ENCODE measurements at places on chromosomes 5 and 9.
A peak's percentile ranks its signal among the peaks of the same experiment; 100 is the strongest.

- no peak for DNase-seq
Observed at GRCh38 chr9:135229701-135230385, 142.4 kb downstream of the OLFM1 start.

GRCh38 chr5:128082551-128083032 lies 974 bp upstream of the SLC12A2 start:
- no peak for DNase-seq

- DNase-seq = no peak
Observed at GRCh38 chr9:112866662-112867274, 23.9 kb downstream of the SLC46A2 start.

GRCh38 chr5:168467755-168468330 lies 18.4 kb upstream of the RARS1 start:
- no peak for DNase-seq

- no peak for DNase-seq
Observed at GRCh38 chr5:75338408-75338807, 1.4 kb downstream of the HMGCR start.

DNA sequence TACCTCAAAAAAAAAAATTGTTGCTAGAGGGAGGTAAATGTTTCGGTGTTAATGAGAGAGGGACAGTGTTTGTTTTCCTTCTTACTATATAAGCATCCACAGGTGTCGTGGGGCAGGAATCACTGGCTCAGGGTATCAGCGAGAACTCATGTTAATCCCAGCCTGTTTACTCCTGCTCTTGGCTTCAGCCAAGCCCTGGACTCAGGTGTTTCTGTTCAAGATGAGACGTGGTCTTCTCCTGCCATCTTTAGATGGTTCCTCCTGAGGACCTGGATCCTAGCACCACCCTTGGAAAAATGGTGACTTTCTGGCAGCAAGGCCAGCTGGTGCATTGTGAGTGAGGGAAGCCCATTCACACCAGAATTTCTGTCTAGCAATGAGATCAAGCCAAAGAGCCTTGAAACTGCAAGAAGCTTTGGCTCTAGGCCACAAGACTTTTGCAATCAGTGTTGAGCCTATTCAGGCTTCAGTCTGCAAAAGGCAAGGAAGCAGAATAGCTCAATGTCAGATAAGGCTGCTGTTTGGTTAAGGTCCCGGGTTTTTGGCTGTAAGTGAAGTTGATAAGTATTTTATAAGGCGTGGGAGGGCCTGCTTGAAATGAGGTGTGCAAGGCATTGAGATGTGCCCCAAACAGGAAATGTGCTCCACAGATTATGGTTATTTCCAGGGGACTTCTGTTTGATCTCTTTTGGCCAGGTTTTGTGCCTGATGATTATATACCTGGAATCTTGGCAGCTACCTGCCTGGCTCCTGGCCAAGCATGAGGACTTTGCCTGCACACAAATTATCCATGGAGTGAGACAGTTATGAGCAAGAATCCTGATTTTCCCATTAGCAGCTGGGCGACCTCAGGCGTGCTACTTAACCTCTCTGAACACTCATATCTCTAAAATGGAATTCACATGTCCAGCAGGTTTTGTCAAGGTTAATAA lies 99.8 kb downstream of the TENT4A start:
- DNase-seq = no peak

DNA sequence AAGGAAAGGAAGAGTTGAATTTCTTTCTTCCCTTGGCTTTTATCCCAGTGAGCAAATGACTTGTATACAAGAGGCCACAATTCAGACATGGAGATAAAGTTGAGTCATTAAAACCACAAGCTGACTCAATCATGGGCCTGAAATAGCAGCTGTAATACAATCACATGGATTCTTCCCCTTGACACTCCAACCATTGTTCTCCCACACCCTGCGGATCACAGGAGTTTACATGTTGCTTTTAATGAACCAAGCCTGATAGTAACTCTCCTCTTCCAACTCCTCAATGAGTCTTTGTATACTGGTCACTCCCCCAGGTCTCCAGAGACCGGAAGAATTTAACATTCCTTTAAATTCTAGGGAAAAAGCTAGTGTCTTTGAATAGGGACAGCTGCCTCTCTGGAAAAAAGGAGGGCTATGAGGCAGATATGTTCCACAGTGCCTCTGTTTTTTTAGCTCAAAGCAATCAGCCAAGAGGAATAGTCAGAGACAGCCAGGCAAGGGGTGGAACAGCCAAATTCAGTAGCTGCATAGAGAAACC lies 32.4 kb downstream of the PCDHGC5 start:
- DNase-seq = no peak

- no peak for DNase-seq
Observed at GRCh38 chr5:132812781-132813598, at the start of gene SOWAHA. TSS of gene SOWAHA (plus strand) at chr5:132813302. CDS start at chr5:132813622, 320 bp downstream.

GRCh38 chr5:73266925-73267765 lies 94.2 kb downstream of the TMEM174 start:
- no peak for DNase-seq

DNA sequence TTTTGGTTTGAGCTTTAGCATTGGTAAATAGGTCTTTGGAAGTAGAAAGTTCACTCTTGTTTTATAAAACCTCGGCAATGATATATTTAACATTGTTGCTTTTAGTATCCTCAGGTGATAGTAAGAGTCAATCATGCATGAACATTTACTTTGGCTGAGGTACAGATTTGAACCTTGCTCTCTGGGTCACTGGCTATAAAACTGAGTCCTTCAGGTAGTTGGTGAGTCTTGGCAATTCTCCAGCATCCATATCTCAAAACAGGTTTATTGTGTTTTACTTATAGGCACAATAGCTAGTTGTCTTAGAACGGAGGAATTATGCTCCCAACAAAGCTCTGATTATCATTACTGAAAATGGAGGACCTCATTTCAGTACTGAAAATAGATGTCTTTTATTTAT lies 75.1 kb downstream of the MAT2B start:
- no peak for DNase-seq

GRCh38 chr5:72280581-72281069 lies 39.4 kb downstream of the MRPS27 start:
- no peak for DNase-seq

- no peak for DNase-seq
Observed at GRCh38 chr9:137007108-137007815, 10.9 kb upstream of the CLIC3 start.

- no peak for DNase-seq
Observed at GRCh38 chr9:97510797-97511654, 9.6 kb downstream of the TMOD1 start.

DNA sequence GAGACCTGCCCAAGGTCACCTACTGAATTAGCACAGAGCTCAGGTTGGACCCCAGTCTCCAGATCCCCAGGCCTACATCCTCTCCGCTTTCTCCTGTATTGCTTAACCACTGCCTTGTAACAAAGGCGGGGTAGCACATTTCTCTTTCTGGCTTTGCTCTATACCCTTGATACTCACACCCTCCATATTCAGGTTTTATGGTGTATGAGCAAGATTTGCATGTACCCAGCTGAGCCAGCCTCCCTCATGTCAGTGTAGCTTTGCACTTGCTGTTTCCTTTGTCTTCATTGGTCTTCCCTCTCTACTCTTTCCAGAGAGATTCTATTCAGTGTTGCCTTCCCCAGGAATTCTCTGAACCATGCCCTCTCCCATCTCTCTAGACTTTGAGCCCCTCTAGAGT lies 19.6 kb upstream of the ZCCHC7 start:
- DNase-seq = no peak

GRCh38 chr9:68898781-68899439 lies 115.0 kb downstream of the PRKACG start:
- no peak for DNase-seq

- DNase-seq = no peak
Observed at GRCh38 chr5:155193029-155193428, 179.5 kb downstream of the KIF4B start.

- no peak for DNase-seq
Observed at GRCh38 chr9:89367726-89368437, 49.6 kb downstream of the SECISBP2 start.

DNA sequence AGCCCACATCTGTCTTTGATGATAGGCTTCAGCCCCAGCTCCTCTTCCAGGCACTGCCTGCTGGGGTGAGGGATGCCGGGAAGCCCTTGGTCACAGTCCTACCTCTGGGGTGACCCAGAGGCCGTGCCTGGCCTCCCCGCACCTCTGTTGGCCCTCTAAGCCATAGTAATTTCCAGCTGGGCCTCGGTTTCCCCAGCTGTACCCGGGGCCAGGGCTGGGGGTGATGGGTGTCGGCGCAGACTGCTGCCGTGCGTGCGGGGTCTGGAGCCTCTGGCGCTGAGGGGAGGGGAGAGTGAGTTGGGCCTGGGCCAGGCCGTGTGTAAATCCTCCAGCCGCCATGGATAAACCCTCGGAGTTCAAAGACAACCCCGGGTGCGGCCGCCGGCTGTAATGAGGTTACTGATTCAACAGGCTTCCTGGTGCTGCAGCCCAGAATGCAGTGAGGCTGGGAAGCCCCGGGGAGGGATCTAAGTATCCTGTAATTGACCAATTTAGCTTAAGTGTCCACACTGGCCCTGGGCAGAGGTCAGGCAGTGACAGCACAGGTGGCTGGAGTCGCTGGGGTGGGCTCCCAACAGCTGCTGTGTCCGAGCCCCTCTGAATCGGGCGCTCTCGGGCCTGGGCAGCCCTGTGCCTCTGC lies 7.1 kb downstream of the RXRA start:
- no peak for DNase-seq

- no peak for DNase-seq
Observed at GRCh38 chr9:37011530-37011929, 22.5 kb downstream of the PAX5 start.

- no peak for DNase-seq
Observed at GRCh38 chr9:95078939-95079338, 238.6 kb downstream of the FANCC start.

- no peak for DNase-seq
Observed at GRCh38 chr5:77850536-77851175, 74.5 kb upstream of the TBCA start.

- no peak for DNase-seq
Observed at GRCh38 chr5:131264451-131265099, 722 bp downstream of the CDC42SE2 start.

GRCh38 chr5:31638345-31638744 lies 586 bp upstream of the PDZD2 start:
- DNase-seq = no peak

- DNase-seq = no peak
Observed at GRCh38 chr9:113953531-113953930, 77.4 kb downstream of the ZNF618 start.

- DNase-seq = no peak
Observed at GRCh38 chr9:110031511-110032173, 176.3 kb downstream of the C9orf152 start.

- DNase-seq = no peak
Observed at GRCh38 chr5:88556406-88556805, 287.8 kb upstream of the TMEM161B start.

DNA sequence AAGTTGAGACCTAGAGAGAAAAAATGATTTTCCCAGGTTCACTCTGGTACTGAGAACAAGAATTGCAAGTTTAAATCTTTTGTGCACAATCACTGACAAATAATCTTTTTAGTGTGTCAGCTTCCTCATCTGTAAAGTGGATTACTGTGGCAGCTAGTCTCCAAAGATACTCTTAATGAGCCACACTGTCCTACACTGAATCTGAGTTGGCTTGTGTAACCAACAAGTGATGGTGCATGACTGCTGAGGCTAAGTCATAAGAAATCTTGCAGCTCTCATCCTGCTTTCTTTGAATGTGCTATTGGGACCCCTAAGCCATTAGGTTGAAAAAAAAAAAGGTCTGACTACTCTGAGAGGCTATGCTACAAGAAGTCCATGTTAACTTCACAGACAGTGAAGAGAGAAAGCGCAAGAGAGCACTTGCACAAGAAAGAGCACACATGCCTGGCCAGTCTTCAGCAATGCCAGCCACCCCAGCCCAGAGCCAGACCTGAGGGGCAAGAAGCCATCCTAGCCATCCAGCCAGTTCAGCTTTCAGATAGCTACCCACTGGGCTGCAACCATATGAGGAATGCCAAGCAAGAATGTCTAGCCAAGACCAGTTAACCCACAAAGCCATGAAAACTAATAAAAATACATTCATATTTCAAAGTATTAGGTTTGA lies 419.4 kb downstream of the RAB3C start:
- DNase-seq = no peak

GRCh38 chr5:30752015-30752414 lies 441.5 kb upstream of the CDH6 start:
- DNase-seq = no peak

DNA sequence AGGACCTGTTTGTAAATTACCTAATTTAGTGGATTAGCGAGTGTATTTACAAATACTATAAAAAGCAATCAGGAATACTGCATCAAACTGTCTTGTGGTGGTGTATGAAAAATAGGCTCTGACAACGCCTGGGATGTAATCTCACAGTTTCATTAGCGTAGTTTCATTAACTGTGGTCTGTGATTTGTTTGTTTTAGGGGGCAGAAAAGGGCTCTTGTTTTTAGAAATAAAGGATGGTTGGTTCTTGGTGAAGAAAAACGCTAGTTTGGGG lies 1.4 kb downstream of the SLC44A1 start:
- DNase-seq = no peak

GRCh38 chr5:106420102-106420501 lies 1250.6 kb downstream of the EFNA5 start:
- no peak for DNase-seq

- DNase-seq = peak; percentile 57
Observed at GRCh38 chr9:129962889-129963703, 79.9 kb downstream of the FNBP1 start.

GRCh38 chr9:130232899-130233586 lies 32.5 kb upstream of the HMCN2 start:
- no peak for DNase-seq

- no peak for DNase-seq
Observed at GRCh38 chr9:134666831-134667230, 25.2 kb downstream of the COL5A1 start.

- no peak for DNase-seq
Observed at GRCh38 chr5:169151051-169151805, 149.7 kb downstream of the SLIT3 start.

DNA sequence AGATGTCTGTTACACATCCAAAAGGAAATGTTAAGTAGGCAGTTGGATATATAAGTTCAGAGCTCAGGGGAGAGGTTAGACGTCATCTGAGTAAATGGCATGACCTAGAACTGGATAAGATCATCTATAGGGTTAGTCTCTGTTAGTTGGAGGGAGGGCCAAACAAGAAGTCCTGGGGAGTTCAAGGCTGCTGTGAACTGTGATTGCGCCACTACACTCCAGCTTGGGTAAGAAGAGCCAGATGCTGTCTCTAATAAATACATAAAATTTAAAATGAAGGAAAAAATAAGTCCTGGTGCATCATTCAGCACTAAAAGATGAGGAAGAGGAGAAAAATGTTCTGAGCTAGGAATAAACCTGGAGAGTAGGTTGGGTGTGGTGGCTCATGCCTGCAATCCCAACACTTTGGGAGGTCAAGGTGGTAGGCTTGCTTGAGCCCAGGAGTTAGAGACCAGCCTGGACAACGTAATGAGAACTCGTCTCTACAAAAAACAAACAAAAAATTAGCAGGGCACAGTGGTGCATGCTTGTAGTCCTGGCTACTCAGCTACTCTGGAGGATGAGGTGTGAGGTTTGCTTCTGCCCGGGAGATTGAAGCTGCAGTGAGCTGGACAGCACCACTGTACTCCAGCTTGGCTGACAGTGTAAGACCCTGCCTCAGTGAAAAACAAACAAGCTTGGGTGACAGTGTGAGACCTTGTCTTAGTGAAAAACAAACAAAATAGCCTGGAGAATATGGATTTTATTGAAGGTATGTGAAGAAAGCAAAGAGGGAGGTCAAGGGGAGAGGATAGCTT lies 123.6 kb downstream of the ACTBL2 start:
- DNase-seq = no peak

Measured in GM19239 (cell line).